ENCODE measurements at places on chromosomes 7 and 10.

DNA sequence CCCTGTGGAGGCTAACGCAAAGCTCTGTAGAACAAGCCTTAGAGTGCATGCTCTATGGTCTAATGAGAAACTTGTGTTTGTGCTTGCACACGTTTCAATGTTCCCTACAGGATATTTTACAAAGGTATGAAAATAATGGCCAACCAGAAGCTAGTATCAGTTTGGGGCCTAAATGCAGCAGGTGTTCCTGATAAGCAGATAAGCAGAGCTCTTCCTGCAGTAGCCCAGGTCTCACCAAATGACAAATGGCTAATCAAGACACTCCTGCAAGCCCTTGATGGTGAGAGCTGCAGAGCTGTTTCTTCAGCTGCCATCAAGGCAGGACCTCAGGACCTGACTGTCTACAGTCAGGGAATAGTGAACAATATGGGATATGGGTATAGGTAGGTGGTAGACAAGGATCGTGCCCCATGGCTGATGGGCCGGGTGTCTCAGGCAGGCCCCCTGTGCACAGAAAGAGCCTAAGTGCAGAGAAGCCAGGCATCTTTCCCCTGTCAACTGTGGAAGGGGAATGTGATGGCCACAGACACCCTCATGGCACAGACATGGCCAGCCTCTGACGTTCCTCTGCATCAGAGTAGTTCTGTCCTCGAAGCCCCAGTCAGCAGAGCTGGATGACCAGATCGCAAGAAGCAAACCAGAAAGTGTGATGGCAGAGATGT, 23.2 kb upstream of the RASSF4 start:
- no peak for DNase-seq

- DNase-seq, result no peak
These were observed 62.2 kb upstream of the ZNF32 start for GRCh38 chr10:43710772-43711471.

- DNase-seq, result no peak
These were observed 42.6 kb downstream of the DRGX start for GRCh38 chr10:49353026-49353894.

GRCh38 chr7:12222889-12223579, 11.9 kb downstream of the TMEM106B start:
- no peak for DNase-seq

DNA sequence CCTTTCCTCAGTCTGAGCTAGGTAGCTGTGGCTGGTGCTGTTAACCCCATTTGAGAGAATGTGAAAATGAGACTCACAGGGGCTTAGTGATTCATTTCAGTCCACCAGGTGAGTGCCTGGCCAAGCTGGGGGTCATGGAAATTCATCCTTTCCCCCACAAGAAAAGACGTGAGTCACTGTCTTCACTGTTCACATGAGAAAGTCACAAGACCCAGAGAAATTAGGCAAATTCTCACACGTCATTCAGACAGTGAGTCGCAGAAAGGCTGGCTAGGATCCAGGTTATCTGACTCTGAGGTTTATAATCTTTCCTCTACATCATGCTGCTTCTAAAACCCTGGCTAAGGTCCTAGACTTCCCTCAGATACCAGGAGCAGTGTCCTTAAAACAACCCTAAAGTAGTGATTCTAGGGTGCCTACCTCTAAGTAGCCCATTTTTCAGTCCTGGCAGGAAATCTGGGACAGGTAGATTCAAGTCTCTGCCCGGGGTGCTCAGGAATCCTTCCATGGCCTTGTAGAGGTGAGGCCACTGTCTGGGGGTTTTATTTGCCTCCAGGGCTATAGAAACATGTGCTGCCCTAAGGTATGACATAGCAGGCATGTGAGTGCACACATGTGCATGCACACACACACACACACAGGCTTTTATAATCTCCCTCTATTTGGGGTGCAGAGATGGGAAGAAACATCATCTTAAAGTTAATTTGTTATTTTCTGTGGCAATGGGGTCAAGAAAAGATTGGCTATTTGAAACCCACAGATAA, 427.9 kb upstream of the CELF2 start:
- DNase-seq, result no peak

- no peak for DNase-seq
These were observed 157.5 kb downstream of the LYZL1 start for GRCh38 chr10:29446327-29446726.

GRCh38 chr10:3236644-3237404, 64.2 kb upstream of the PITRM1 start:
- no peak for DNase-seq

GRCh38 chr10:104614245-104614831, 26.8 kb upstream of the SORCS3 start:
- no peak for DNase-seq

DNA sequence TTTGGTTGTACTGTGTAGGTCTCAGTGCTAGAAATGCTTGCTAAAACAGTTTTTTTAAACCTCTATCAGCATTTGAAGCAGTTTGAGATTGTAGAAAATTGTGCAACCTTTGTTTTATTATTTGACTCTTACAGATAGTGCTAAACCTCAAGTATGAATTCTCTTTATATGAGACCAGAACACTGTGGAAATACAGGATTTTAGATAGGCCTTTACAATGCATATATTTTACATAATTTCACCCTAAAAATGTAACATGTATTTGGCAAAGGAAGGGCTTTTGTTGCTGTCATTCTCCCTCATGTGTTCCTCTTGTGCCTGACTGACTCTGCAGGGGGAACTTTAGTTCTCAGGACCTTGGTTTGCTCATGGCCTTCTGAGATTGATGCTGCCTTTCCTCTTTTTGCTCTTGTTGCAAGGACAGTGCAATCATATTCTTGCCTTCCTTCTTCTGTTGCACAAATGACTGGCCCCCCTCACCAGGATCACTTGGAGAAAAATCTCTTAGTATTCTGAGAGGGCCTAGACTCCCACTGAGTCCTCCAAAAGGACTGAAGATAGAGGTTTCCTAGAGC, 188.7 kb downstream of the PPP1R9A start:
- no peak for DNase-seq

DNA sequence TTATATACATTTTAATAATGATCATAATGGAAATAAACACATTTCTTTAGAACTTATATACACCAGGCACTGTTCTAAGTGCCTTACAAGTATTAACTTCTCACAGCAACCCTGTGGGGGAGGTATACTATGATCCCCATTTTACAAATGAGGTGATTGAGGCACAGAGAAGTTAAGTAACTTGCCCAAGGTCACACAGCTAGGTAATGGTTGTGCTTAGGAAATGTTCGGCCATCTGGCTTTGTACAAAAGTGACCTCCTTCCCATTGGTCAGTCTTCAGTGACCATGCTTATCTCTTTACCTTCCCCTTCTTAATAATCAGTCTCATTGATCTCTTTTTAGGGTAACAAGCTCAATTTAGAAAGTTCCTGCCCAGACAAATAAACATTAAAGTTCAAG, 158.8 kb downstream of the KIAA1217 start:
- DNase-seq, result no peak

GRCh38 chr7:65397730-65398142, 24.1 kb downstream of the ZNF92 start:
- no peak for DNase-seq

- DNase-seq, result no peak
These were observed 91.3 kb downstream of the AVL9 start for GRCh38 chr7:32586291-32587221.

- no peak for DNase-seq
These were observed 84.9 kb upstream of the LRRN3 start for GRCh38 chr7:111006040-111006439.

GRCh38 chr10:116168745-116169144, 104.3 kb downstream of the GFRA1 start:
- no peak for DNase-seq

GRCh38 chr10:93106631-93107072, 33.0 kb downstream of the CYP26A1 start:
- no peak for DNase-seq

DNA sequence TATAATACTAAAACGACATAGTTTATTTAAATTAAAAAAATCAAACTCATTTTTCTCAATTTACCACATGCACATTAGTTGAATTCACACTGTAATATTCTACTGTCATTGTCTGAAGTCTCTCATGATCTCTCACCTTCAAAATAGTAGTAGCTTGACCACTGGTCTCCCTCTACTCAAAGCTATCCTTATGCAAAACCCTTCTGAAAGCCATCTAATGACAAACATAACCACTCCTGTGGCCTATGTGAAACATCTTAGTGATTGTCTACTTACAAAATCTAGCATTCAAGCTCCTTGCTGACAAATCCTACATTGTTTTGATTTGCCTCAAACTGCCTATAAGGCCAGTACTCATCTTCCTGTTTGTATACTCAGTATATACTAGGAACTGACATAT, 606.0 kb upstream of the GHITM start:
- no peak for DNase-seq

DNA sequence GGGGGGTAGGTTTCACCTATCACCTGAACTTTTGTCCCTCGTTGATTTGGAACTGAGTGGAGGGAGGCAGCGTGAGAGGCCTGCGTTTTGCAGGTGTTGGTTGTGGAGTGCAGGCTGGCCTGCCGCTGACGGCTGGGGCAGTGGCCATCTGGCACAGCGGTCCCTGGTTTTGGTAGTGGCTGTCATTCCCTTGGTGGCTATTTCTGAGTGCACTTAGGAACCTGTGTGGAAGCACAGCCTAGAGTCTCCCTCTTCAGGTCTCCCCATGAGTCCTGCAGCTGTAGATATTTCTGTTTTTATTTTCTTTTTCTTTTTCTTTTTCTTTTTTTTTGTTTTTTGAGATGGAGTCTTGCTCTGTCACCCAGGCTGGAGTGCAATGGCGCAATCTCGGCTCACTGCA, 129.2 kb downstream of the CUL2 start:
- no peak for DNase-seq

DNA sequence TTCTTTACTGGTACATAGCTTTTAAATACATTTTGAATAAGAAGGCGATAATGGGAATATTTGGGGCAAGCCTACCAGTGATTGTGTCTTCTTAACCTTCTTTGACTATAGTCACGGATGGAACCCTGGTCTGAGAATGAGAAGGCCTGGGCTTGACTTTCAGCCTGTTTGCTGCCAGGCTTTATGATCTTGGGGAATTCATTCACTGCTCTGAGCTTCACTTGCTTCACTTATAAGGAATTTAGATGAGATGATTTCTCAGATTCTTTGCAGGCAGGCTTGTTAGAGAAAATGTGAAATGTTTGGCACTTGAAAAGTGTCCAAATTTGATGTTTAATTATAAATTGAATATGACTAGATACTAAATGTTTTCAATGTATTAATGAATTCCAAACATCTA, 42.5 kb downstream of the NUP205 start:
- DNase-seq, result no peak

- DNase-seq, result no peak
These were observed 22.4 kb downstream of the NAMPT start for GRCh38 chr7:106262221-106262881.

DNA sequence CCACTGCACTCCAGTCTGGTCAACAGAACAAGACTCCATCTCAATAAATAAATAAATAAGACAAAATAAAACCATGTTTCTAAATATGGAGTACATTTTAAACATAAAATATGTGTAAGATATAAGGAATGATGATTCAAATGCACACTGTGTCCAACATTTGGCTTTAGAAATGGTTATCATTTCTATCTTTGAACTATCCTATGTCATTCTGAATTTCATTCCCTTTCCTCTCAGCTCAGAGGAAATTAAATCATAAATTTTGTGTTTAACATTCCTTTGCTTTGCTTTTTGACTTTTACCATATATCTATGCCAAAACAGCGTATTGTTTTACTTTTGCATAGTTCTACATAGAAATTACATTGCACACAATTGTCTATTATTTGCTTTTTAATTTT, 130.9 kb downstream of the GNAT3 start:
- no peak for DNase-seq

DNA sequence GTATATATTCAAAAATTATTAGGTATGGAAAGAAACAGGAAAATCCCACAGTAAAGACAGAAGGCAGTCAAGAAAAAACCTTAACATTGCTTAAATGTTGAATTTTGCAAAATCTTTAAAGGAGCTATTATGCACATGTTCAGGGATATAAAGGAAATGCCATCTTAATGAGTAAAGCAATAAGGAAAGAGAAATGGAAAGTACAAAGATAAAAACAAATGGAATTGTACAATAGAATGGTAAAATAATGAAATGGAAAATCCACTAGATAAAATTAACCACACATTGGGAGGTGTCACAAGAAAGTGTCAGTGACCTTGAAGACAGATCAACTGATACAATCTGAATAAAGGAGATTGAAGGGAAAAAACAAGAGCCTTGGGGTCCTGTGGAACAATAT, 82.0 kb downstream of the KIF20B start:
- DNase-seq, result no peak

DNA sequence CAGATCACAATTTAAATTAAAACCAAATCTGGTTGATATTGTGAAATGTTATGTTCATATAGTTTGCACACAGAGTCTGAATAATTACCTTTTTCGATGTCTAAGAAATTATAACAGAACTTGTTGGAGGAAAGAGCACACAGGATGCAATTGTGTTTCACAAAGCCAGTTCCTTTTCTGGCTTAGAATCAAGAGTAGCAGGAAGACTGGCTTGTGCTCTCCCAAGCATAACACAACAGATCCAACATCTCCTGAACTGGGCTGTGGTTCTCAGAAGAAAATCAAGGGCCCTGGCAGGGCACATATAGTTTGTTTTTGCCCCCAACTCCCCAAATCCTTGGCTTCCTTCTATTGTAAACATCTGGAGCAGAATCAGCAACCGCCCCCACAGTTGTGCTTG, 62.7 kb downstream of the LRRC4 start:
- no peak for DNase-seq

DNA sequence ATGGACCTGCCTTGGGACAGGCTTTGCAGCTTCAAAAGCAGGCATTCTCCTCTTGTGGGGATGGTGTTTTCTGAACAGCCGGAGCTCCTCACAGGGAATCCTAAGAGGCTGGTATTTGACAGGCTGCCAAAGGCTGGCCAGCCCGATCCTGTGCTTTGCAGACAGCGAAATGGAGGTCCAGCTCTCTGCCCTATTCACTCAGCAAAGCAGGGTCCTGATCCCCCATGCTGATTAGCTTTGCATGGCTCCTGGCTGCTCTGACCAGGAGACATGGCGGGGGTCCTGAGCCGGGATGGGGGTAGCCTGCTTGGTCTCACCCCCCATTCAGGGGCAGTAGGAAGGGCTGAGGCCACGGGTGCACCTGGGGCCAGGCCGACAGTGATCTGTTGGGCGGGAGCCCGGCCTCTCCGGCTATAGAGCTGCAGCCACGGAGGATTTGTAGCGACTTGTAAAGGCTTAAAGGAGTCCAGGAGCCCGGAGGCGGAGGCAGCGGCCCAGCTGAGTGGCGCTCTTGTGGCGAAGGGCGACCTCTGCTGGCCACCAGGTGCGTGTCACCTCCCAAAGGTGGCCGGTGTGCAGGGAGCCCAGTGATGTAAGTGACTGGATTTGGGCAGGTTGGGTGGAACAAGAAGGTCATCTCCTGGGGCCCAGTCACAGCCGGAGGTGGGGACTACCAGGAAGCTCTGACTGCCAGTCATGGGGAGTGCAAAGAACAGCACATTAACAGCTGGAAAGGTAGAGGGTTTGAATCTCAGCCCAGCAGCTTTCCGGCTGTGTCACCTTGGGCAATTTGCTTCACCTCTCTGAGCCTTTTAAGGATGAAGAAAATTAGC, 126.5 kb downstream of the ZMIZ1 start:
- DNase-seq, result peak; percentile 66

- no peak for DNase-seq
These were observed 609.0 kb upstream of the DPP6 start for GRCh38 chr7:153443032-153443701.

- DNase-seq, result no peak
These were observed 896 bp upstream of the GNG11 start for GRCh38 chr7:93920496-93921182.

Data from effector CD4-positive, alpha-beta T cell (primary cell).